ENCODE measurements at places on chromosomes 12 and 14.

- DNase-seq, result no peak
Observed at GRCh38 chr12:101829639-101830366, 956 bp downstream of the GNPTAB start.

DNA sequence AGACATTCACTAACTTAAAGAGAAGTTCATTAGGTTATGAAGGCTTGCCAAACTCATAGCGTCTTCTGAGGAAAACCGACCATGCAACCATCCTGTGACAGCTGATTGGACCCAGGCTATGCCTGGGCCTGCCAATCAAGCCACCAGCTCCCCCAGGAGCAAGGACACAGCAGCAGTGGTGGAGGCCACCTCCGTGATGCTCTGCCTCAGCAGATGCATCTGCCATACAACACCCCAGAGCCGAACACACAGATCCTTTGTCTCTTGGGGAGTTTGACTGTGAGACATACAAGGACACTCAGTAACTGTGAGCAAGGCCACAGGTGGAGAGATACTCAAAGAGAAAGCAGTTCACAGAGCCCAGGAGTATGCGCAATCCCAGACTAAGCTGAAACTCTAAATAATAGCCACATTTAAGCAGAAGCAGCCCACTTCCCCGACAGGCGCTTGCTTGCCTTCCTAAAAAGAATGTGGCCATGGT is 10.0 kb upstream of the CNIH1 start:
- no peak for DNase-seq

DNA sequence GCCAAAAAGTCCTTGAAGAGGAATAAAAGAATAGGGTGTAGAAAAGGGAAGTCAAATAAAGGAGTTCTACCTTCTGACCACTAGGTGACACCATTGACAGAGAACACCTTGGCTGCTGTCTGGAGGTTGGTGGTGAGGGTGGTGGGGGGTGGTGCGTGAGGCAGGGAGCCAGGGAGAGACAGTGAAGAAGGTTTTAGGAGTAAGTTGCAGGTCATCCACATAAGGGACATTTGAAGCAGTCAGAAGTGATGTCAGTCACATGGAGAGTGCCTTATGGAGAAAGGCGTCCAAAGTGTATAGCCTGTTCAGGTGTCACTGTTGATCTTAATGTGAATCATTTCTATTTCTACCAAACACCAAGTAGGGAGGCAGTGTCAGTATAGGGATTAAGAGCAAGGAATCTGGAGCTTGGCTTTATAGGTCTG is 279.3 kb upstream of the DDHD1 start:
- no peak for DNase-seq

DNA sequence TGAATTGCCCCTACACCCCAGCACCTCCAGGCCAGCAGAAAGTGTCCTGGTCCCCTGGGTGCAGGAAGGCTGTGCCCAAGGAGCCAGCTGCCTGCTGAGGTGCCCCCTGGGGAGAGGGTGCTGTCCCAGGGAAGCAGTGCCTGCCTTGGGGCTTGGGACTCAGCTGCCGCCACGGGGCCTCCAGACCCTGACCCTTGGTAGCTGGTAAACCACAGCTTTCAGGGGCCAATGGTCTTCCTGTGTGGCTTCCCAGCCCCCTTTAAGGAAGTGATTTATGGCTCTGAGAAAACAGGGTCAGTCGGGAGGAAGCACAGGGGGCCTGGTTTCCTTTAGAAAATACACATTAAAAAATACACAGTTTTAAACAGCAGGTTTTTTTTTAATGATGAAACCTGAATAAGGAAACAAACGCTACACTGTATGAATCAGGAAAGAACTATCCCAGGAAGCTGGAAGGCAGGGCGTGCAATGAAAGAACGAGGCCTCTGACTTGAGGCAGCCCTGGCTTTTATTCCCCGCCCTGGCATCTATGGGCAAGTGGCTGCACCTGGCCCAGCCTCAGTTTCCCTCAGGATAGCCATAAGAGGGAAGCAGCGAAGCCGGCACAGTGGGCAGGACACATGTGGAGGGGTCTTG is 40.6 kb upstream of the EML1 start:
- DNase-seq, result no peak

DNA sequence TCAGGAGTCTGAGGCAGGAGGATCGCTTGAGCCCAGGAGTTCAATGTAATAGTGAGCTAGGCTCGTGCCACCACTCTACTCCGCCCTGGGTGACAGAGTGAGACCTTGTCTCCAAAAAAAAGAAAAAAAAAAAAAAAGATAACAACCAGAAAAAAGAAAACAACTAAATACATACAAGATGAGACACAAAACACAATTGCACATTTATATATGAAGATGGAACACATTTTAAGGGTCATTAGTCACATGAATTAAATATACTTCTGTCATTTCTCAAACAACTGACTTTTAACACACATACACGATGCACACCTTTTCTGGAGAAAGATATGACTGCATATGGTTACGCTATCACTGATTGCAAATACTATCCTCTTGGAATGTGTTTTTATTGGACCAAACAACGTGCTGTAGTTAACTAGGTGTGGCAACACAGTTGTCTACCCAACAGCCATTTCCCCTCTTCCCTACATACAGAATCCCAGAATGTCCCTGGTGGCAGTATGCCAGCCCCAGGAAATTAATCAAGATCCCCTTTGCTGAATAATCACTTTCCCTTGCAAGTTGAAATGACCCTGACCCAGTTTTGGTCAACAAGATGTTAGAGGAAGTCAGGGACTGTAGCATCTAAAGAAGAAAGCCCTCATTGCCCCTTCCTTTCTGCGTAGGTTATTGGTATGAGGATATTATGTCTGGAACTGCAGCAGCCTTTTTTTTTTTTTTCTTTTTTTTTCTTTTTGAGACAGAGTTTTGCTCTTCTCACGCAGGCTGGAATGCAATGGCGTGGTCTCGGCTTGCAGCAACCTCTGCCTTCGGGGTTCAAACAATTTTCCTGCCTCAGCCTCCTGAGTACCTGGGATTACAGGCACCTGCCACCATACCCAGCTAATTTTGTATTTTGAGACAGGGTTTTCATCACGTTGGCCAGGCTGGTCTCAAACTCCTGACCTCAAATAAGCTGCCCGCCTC is 5.6 kb upstream of the MYL6B start:
- no peak for DNase-seq

DNA sequence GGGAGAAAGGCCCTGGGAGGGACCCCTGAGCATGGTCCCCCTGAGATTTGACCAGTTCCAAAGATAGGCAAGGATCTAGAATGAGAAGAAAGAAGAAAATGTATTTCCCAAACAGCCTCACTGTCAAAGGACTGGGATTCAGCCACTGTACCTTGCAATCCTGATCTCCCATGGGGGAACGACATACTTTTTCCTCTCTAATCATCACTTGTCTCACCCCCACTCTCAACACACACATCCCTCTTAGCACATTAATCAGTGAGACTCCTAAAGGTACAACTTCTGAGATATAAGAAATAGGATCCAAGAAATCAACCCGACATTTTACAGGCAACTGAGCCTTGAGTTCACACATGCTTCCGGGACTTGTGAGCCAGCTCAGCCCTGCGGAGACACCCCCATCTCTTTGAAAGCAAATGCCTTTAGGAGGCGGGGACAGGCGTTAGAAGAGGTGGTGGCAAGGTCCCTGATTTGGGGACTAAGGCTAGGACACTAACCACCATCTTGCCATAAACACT is 1.4 kb downstream of the MAP3K9 start:
- DNase-seq, result no peak

GRCh38 chr14:100056964-100057795 is 8.0 kb upstream of the EVL start:
- DNase-seq, result peak; percentile 61

GRCh38 chr12:55687746-55688145 is 20.0 kb downstream of the ITGA7 start:
- DNase-seq, result no peak

GRCh38 chr12:92133171-92133570 is 12.5 kb downstream of the BTG1 start:
- DNase-seq, result no peak

Measured in bone marrow (tissue), 2 donors.